Stimulated activated CD4-positive, alpha-beta T cell treated with anti-CD3 and anti-CD28 coated beads, Interleukin-15, amount 100 ng/mL, for 1 hour (primary cell): ENCODE measurements at places on chromosomes 4 and X.
A peak's percentile ranks its signal among the peaks of the same experiment; 100 is the strongest.

- peak; percentile 67 for DNase-seq
Measured at GRCh38 chrX:18674788-18675735, 3.2 kb upstream of the RS1 start.

DNA sequence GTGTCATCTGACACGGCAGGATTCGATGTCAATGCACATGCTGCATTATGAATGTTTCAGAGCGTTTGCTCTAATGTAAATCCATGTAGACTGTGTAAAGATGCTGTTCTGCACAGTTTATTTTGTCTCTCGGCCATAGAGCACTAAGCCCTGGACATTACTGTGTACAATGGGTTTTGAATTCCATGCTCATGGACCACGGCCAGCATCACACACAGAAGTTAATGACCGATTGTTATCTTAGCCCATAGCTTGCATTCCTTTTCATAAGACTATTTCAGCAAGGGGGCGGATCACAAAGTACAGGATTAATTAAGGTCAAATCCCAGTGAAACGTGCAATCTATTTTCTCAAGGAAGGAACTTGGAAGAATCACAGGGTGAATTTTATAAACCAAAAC lies 286.1 kb upstream of the TENM3 start:
- DNase-seq, result no peak

- DNase-seq, result no peak
Measured at GRCh38 chr4:151865744-151866591, 105.2 kb upstream of the GATB start.

- DNase-seq, result no peak
Measured at GRCh38 chrX:25009407-25009806, 6.4 kb downstream of the ARX start.

GRCh38 chr4:98470831-98471230 lies 187.6 kb downstream of the TSPAN5 start:
- no peak for DNase-seq

DNA sequence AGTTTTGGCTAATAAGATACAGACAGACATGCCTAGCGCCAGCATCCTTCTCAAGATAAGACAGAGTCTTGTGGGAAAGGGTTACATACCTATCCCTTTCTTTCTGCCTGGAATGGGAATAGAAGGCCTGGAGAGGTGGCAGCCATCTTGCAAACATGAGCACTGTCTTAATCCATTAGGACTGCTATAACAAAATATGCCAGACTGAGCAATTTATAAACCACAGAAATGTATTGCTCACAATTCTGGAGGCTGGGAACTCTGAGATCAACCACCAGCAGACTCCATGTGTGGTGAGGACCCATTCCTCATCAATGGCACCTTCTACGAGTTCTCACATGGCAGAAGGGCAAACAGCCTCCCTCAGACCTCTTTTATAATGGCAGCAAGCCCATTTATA lies 26.5 kb upstream of the NEIL3 start:
- no peak for DNase-seq

DNA sequence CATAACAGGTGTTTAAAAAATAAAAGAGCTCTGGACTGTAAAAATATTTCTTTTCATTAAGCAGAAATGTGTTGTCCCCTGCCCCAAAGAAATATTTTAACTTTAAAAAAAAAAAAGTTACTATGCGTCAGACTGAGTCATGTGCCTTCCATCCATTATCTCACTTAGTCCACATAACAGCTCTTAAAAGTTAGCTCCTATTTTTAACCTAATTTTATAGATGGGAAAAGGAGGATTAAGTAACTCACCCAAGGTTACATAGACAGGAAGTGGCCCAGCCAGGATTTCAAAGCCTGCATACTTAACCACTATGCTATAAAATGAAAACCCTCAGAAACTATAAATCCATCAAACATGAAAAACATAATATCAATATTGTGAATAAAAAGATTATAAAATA lies 97.7 kb downstream of the MANBA start:
- DNase-seq, result no peak

- no peak for DNase-seq
Measured at GRCh38 chr4:118931786-118932185, 43.1 kb downstream of the SYNPO2 start.

DNA sequence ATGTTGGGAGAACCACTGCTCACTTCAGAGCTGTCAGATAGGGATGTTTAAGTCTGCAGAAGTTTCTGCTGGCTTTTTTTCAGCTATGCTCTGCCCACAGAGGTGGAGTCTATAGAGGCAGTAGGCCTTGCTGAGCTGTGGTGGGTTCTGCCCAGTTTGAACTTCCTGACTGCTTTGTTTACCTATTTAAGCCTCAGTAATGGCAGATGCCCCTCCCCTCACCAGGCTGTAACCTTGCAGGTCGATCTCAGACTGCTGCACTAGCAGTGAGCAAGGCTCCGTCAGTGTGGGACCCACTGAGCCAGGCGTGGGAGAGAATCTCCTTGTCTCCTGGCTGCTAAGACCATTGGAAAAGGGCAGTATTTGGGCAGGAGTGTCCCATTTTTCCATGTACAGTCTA lies 36.8 kb downstream of the AFM start:
- DNase-seq, result no peak

DNA sequence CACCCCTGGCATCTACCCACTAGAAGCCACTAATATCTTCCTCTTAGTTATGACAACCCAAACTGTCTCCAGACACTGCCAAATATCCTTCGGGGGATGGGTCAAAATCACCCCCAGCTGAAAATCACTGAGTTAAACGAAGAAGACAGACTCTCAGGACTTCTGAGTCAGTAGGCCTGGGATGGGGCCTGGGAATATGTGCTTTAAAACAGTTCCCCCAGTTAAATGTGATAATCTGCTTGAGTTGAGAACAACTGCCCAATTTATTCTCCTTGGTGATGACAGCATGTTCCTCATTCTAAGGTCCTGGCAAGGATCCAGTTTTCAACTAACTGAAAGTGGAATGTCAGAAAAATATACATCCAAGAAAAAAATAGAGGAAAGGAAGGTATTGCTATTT lies 52.4 kb downstream of the CBLL2 start:
- DNase-seq, result no peak

- DNase-seq, result no peak
Measured at GRCh38 chr4:636628-637159, 11.3 kb downstream of the PDE6B start.

DNA sequence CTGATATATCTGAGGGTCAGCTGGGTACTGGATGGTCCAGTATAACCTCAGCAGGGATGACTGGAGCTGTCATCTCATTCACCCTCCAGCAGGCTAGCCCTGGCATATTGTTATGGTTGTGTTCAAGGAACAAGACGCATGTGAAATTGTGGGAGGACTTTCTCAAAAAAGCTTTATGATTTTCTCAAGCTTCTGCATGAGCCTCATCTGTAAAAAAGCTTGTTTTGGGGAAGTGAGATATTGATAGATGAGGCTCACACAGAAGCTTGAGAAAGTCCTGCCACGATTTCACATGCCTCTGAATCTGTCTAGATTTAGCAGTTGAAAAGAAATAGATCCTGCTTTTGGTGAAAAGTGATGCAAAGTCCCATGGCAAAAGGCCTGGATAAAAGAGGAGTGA lies 93.4 kb downstream of the SPCS3 start:
- DNase-seq, result no peak

GRCh38 chrX:120672841-120673530 lies 43.1 kb upstream of the C1GALT1C1 start:
- no peak for DNase-seq

GRCh38 chr4:153222707-153223426 lies 18.6 kb downstream of the TRIM2 start:
- DNase-seq, result peak; percentile 2

DNA sequence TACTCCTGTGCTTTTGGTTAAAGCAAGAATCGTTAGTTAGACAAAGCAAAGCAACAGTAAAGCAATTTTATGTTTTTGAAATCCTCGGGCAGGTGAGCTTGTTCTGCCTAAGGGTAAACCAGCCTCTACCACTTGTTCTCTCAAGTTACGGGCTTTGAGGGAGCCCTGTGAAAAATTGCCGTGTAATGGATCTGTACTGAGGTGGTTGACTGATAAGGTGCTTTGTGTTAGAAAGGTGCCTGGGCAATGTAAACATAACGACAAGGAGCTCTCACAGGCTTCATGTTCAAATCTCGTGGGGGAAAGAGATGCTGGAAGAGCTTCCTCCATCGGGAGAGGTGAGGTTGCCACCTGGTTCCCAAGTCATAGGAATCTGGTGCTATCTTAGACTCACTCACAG lies 111.8 kb downstream of the TRAPPC11 start:
- DNase-seq, result no peak

GRCh38 chrX:150577174-150577573 lies 8.8 kb downstream of the MTM1 start:
- no peak for DNase-seq

DNA sequence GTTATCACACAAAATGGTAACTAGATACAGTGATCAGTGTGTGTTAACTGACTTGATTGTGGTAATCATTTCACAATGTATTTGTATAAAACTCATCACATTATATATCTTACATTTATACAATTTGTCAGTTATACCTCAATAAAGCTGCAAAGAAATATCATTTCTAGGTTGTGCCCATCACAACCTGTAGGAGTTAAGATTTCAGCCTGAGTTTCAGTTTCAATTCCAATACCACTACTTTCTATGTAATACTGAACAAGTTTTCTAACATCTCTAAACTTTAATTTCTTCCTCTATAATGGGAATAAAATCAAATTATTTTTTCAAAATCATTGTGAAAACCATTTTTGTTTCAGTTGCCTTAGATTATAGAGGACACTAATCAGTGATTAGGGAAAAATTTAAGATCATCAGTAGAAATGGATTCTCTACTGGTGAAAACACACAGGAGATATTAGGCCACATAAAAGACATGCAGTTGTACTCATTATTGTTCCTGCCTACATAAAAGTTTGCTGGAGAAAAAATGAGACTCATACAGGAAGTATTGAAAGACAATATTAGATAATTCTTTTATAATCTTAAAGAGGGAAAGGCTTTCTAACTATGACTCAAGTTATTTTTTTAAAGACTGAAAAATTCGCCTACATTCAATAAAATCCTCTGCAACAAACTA lies 18.4 kb upstream of the TBC1D1 start:
- no peak for DNase-seq

DNA sequence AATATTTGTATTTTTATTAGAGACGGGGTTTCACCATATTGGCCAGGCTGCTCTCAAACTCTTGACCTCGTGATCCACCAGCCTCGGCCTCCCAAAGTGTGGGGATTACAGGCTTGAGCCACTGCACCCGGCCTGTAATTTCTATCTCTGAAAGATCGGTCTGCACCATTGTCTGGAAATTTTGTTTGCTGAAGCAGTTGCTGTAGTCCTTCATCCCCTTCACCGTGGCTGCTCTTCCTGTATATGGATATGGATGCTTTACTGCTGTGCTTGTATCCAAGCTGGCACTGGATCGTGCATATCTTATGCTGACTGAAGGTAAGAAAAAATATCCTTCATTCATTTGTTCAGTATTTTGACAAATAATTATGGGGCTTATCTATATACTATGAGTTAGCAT lies 338.4 kb upstream of the GNPDA2 start:
- no peak for DNase-seq

- DNase-seq, result no peak
Measured at GRCh38 chrX:119488749-119489148, 20.5 kb downstream of the SLC25A5 start.

DNA sequence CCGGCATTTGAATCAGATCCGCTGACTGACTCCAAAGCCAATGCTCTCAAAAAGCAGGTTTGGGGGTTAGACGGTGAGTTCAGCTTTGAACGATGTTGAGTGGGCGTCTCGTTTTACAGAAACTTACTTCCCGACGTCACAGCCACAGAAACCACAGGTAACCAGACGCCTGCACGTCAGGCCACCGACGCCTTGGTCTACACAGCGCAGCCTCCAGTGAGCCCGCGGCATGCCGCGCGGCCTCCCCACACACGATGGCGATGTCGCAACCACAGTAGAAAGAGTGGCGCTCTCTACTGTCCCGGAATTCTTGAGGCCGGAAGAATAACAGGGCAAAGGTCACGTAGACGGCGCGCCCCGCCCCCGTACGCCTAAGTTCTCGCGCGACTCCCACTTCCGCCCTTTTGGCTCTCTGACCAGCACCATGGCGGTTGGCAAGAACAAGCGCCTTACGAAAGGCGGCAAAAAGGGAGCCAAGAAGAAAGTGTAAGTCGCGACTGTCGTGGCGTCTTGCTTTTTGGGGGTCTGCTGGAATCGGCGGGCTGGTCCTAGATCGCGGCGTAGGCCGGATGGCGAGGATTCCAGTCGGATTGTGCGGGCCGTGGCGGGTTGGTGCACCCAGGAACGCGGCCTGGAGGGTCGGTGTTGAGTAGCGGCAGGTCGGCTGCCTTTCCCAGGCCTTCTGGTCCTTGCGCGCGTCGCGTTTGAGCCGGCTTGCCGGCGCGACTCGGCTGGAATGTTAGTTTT lies at the start of gene RPS3A:
TSS of gene RPS3A (plus strand) at position 400 of the 747 bp plus-strand sequence. CDS start at position 425, 25 bp downstream.
- DNase-seq, result peak; percentile 97

GRCh38 chrX:42839632-42840031 lies 61.7 kb upstream of the PPP1R2C start:
- no peak for DNase-seq

- no peak for DNase-seq
Measured at GRCh38 chrX:77412631-77413030, 34.6 kb upstream of the FGF16 start.

DNA sequence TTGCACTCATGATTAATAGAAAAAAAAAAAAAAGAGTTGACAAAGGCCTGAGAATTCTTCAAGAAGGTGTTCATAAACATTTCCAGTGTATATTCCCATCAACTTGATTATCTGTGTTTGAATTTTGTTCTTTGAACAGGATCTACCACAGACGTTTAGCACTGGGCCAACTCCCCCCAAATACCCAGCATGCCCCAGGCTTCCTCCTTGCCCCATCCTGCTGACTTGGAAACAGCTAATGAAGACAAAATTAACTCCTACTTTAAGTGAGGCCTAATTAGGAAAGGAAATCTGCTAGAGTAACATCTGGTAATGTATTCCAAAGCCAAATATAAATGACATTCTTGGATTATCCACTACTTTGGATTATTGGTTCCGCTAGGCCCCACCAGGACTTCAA lies 52.5 kb downstream of the PPARGC1A start:
- no peak for DNase-seq

- no peak for DNase-seq
Measured at GRCh38 chr4:11470438-11471045, 41.8 kb upstream of the HS3ST1 start.

DNA sequence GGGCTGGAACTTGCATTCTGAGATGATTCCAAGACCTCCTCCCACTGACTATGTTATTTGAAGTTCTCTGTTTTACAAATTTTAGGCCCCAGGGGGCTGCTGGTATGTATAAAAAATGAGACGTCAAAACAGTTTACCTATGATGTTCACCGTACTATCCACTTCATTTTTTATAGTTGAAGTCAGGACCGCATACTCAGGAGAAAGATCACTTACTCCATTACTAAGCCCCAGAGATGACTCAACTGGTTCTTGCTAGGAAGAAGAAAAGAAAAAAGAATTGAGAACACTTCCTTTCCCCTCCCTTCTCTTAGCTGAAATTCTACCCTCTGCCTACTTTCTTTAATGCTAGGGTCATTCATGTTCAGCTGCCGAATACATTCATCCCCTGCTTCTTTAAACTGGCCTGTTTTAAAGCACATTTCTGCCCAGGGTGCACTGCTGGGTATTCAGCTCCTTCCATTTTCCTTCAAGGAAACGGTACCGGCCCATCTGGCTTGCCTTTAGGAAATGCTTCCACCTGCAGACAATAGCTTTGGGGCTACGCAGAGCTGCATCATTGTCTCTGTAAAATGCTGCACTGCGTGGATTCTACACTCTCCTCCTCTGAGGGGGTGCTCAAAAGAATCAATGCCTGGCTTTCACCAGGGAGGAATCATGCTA lies 66.2 kb downstream of the IRF2 start:
- DNase-seq, result no peak

- no peak for DNase-seq
Measured at GRCh38 chr4:188986271-188986689, 847.0 kb downstream of the TRIML1 start.

GRCh38 chrX:48813644-48814043 lies 11.8 kb downstream of the HDAC6 start:
- DNase-seq, result no peak
